Activated CD8-positive, alpha-beta memory T cell treated with anti-CD3 and anti-CD28 coated beads for 1 hour (primary cell): ENCODE measurements at places on chromosomes 6 and 20.

DNA sequence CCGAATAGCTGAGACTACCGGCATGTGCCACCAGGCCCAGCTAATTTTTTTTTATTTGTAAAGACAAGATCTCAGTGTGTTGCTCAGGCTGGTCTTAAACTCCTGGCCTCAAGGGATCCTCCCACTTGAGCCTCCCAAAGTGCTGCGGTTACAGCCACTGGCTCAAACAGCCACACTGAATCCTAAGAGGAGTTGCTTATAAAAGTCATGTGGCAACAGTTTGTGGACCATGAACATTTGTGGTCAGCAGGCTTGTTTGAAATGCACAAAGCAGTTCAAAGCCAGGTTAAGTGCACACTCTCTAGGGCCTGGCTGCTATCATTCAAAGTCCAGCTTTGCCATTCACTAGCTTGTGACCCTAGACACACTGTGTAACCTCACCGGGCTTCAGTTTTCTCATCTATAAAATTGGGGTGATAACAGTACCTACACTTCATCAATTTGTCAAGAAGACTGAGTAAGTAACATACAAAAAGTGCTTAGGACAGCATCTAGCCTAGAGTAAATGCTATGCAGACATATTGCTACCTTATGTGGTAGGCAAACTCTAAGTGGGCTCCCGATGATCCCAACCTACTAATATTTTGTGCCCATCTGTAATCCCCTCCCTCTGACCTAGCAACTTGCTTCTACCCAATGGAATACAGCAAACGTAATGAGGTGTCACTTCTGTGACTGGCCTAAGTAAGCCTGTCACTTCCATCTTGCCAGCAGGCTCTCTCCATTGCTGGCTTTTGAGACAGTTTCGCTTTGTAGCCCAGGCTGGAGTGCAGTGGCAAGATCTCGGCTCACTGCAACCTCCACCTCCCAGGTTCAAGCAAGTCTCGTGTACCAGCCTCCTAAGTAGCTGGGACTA is 122.9 kb downstream of the ZMYND8 start:
- no peak for DNase-seq

- no peak for DNase-seq
These were observed 294.4 kb downstream of the KCNQ5 start for GRCh38 chr6:72916298-72916697.

DNA sequence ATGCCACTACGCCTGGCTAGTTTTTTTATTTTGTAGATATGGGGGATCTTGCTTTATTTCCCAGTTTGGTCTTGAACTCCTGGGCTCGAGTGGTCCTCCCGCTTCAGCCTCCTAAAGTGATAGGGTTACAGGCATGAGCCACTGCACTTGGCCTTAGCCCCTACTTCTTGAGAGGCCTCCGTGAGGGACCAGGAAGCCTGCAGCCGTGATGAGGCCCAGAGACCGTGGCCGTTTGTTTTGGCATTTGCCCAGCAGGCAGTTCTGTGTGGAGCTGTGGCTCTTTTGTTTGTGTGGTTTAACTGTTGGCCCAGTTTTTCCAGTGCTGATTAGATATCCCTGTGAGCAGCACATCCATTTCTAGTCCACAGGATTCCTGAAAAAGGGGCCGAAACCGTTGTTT is 39.8 kb downstream of the SRSF3 start:
- DNase-seq: no peak

GRCh38 chr20:10475225-10475624 is 40.1 kb downstream of the SLX4IP start:
- DNase-seq: no peak

DNA sequence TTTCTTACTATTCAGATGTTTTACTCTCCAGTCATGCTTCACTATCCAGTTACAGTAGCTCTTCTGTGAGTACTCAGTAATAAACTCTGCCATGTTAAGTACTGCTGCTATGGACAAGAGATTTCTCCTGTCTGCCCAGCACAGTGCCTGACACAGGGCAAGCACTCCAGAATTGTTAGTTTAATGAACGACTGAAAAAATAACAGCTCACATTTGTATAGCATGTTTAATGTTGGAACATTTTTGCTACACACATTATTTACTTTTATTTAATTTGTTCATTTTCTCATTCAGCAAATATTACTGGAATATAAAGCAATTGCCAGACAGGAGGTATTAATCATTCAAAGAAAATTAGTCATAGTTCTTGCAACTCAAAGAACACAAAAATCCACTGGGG is 142.6 kb upstream of the HMGN3 start:
- no peak for DNase-seq

- DNase-seq: no peak
These were observed 1405.1 kb downstream of the GRIK2 start for GRCh38 chr6:102798636-102799035.

DNA sequence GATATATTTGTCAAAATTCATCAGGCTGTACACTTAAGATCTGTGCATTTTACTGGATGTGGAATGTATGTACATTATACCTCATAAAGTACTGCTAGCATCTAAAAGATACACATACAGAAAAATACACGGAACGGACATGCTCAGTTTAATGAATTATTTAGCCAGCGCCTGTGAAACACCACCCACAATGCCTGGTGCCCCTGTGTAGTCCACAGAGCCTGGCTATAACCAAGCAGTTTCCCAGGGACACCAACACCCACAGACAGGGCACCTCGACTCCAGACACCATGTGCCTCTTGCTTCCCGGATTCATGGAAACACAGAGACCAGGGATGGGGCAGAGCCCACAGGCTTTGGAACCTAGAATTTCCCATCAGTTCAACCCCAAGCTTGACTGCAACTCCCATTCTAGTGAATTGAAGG is 17.4 kb upstream of the ARMC12 start:
- no peak for DNase-seq

GRCh38 chr6:139644821-139645220 is 270.4 kb upstream of the CITED2 start:
- no peak for DNase-seq

GRCh38 chr6:101537753-101538316 is 144.3 kb downstream of the GRIK2 start:
- DNase-seq: no peak

DNA sequence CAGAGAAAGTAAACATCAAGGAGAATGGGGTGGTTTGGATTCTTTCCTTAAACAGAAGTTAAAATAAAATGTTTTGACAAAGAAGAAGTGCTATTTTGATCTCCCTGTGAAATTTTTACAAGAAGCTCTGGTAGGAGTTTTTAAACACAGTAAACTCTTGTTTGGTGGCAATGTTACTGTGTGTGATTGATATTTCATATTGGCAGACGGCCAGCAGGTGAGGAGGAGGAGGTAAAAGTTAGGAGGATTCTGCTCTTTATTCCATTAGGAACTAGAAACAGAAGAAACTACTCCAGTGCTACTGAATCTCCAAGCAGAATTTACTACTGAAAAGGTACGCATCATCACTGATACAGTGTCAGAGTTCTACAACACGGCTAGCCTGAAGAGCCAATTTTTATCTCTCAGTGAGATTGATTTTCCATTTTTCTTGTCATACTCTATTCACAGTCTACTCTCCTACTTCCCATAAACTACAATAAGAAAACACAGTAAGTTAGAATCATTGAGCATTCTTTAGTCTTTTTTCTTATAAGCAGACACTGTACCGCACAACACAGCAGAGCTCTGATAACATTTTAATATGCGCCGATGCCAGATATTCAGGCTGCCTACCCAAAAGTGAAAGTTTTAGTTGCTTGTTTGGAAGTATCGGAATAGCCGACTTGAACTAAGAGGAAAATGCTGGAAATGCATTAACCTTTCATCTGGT is 21.2 kb upstream of the AFDN start:
- no peak for DNase-seq

DNA sequence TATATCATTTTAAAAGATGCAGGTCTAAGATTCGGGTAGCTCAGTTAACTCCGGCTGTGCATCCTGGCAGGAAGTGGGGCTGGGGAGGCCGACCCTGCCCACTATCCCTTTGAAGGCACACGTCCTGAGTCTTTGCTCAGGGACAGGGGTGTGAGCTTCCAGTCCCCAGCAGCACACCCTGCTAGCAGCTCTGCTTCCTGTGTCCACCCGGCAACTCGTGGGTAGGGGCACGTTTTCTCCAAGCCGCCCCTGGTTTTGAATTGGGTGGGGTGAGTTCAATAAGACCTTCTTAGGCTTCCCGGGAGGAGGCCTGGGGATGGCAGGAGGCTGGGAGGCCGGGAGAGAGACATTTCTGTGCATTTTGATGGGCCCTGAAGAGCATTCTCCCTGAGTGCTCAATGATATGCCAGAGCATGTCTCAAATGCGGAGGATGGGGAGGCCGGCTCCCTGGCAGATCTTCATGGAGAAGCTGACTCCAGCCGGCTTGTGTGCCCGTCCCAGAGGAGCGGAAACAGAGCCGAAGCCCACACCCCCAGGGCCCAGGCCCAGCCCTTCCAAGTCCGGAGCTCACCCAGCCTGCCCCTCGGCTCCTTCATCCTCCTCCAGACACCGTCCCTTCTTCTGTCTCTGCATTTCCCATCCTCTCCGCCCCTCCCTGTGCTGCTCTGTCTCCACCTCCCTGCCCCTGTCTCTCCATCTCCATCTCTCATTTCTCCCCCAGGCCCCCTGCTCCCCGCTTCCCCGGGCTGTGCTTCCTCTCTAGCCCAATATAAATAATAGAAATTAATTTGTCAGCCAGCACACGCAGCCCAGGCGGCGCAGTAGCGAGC is 36.3 kb upstream of the ZFAND3 start:
- DNase-seq: no peak

- no peak for DNase-seq
These were observed 54.8 kb downstream of the PFDN4 start for GRCh38 chr20:54262671-54263070.

GRCh38 chr6:148118244-148118643 is 224.4 kb upstream of the SASH1 start:
- no peak for DNase-seq

DNA sequence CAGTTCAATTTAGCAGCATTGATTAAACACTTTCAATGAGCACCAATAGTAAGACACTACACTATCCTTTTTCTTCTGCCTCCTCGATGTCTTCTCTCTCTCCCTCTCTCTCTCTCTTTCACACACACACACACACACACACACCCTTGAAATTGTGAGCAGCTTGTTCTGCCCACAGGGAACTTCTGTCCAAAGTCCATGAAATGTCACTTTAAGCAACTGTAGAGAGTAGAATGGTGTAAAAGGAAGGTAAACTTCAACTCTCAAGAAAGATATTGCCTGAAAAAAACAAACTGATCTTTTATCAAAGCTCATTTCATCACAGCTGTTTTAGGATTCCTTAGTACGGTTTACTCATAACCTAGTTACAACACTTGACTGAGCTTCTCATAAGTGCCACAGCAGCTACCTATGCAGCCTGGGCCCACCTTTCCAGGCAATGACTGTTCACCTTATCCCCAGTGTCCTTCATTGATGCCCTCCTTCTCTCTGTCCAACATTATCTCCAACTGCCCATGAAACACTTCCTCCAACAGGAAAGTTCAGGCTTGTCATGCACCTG is 107.0 kb downstream of the TNFRSF21 start:
- no peak for DNase-seq

- no peak for DNase-seq
These were observed at the start of gene C6orf132 for GRCh38 chr6:42142118-42142835. C6orf132 (minus strand) TSS chr6:42142620; CDS start chr6:42142444, 176 bp downstream.

GRCh38 chr6:15348528-15348927 is 102.7 kb downstream of the JARID2 start:
- DNase-seq: no peak

DNA sequence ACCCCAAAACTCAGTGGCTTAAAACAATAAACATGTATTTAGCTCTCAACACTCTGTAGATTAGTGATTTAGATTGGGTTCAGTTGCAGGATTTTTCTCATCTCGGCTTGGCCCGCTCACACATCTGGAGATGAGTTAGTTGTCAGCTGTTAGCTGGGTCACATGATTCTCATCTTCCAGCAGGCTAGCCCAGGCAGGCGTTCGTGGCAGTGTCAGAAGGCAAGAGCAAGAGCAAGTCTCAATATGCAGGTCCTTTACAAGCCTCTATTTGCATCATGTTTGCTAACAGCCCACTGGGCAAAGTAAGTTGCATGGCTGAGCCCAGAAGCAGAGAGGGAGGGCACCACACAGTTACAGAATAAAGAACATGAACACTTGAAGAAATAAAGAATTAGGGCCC is 83.6 kb upstream of the MYLIP start:
- DNase-seq: no peak

DNA sequence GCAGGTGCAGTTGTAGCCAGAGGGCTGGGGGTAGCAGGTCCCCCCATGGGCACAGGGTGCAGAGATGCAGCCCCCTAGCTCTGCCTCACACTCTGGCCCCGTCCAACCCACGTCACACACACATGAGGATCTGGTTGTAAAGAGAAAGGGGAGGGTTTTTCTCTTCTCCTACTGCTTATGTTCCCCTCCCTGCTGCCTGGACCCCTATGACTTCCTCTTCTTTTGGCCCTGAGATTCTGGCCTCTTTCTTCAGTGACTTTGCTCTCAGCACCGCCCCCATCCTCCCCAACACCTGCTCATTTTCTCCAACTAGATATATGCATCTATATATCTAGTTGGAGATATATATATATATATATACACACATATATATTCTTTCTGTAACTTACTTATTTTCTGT is 9.7 kb downstream of the NOTCH4 start:
- DNase-seq: no peak

GRCh38 chr20:44198872-44199271 is 11.7 kb downstream of the OSER1 start:
- DNase-seq: no peak

DNA sequence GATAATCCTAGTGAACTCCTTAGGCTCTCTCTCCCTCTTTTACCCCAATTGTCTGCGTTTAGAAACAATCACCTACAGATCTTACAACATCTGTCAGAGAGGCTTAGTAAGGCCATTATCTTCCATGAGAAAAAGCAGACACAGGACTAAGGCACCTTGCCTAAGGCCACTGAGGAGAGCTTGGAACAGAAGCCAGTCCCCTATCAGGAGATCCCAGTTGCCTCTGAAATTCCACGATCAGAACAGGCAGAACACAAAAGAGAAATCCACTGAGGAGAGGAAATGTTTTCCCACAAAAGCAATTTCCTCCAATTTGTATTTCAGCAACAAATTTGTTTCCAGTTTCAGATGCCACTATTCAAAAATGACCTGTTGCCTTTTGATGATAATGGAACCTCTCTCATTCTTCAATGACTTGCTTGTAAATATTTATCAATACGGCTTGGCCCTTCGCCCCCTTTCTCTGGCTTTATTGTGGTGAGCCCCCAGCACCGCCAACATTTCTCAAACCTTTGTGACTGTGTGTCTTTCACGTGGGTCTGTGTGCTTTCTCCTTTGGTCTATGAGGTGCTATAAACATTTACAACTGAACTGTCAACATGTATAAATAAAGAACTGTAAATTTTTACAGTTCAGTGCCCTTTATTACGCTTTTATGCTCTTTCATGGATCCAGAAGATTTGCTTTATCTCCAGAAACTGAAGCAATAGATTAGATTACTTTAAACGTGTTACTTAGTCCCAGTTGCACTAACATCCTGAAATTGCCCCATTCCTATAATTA is 187.8 kb upstream of the PHACTR1 start:
- DNase-seq: no peak

- DNase-seq: no peak
These were observed 8.8 kb downstream of the TMEM244 start for GRCh38 chr6:129852257-129852858.

GRCh38 chr6:70734979-70735378 is 67.3 kb downstream of the SMAP1 start:
- DNase-seq: no peak
